ENCODE measurements at places on chromosomes 11 and 22. TPM values are rescaled to one million over a fixed set of nuclear protein-coding genes. Genes with fewer than 3 reads are reported as not detected.

The SLC16A8 gene
- total RNA-seq = 0.17 TPM

The PHETA2 gene
- total RNA-seq = 14.1 TPM

The GLB1L2 gene
- 0.15 TPM for total RNA-seq

The DAGLA gene
- total RNA-seq = 2.2 TPM
